ENCODE measurements at places on chromosomes 5 and 9.

DNA sequence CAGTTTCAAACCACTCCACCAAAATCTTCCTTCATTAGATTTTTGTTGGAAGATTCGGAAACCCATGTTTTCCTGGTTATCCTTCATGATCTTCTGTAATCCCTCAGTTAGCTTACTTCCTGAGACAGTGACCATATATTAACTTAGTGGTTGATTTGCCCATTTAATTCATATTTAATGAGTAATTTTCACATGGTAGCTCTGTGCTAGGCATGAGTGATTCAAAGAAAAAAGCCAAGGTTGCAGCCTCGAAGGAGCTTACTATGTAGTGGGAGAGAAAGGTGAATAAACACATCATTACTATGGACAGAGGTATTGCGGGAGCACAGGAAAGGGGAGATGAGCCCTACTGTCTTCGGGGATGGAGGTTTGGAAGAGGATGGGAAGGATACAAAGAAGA lies 158.5 kb downstream of the TLE1 start:
- DNase-seq, result no peak

GRCh38 chr5:134459491-134459890 lies 47.8 kb upstream of the CDKN2AIPNL start:
- no peak for DNase-seq

DNA sequence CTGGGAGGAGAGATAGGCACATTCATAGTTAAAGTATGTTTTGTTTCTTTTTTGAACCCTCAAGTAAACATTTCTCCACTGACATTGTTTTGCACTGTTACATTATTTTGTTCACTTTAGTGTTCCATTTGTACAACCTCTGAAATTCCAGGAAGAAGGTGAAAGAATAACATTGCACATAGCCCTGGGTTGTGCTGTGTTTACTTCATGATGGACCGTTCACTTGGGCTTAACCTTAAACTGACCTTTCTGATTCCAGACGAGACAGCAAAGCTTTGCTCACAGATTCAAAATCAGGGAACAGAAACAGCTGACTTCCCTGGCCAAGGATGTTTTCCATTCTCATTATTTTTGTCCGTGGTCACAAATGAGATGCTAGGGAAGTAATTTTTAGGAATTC lies 42.8 kb upstream of the GDNF start:
- DNase-seq, result no peak

DNA sequence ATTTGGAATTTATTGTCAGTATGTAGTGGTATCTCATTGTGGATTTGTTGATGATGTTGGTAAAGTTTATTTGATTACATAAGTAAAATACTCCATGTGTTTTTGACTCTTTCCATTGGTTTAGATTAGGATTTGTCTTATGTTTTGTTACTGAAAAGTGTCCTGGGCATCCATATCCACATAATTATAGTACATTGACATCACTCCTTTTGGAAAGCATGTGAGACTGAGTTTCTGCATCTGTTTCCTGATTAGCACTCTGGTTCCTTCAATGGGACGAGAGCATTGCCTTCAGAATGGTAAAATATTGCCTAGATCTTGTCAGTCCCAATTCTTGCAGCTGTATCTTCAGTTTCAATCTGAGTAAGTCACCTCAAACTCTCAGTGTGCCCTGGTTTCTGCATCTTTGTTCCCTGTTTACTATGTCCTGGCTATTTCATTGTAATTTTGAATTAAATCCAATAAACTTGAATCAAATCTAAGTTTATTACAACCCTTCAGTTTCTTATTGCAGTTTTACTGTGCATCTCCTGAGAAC lies 128.1 kb downstream of the FBXO38 start:
- no peak for DNase-seq

DNA sequence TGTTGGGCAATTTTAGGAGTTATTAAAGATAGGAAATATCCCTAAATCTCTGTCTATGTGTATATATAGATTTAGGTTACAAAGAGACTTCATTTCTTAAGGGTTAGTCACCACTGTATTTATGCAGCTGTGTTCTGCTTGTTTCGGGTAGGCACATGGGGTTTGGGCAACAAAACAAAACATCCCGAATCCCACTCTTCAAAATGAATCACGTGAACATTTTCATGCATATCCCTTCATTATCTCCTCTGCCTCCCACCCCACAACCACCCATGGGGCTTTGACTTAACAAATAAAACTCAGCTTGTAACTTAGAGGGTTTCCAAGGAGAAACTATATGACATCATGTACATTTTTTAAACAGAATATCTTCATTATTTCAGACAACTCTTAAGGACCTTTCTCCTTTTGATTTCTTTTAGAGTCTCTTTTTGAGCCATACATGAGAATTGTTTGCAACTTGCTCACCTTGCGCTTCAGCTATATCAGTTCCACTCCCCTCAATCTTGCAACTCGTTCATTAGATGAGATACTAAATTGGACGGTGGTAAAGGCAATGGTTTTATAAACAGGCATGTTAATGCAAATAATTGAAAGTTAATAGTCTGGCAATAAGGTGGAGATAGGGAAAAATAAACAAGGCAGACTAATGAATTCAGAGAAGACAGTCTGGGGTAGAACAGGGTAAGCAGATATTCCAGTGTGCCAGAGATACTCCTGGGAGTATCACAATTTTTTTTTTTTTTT lies 136.7 kb downstream of the CD180 start:
- no peak for DNase-seq

- DNase-seq, result no peak
Observed at GRCh38 chr9:101673642-101674041, 64.8 kb downstream of the GRIN3A start.

GRCh38 chr5:96709152-96709821 lies 47.1 kb downstream of the CAST start:
- DNase-seq, result no peak

Measured in NCI-H2081 (cell line).